ENCODE measurements at places on chromosomes 12 and 14. TPM values are rescaled to one million over a fixed set of nuclear protein-coding genes. Genes with fewer than 3 reads are reported as not detected.

PLEK2 gene
- 2.8 TPM for polyA plus RNA-seq

MYH6 gene
- 0.35 TPM for polyA plus RNA-seq

GRCh38 chr14:73743431-73743931 lies 29.3 kb upstream of the PNMA1 start:
- DNase-seq = no peak

- no peak for DNase-seq
These were observed 24.8 kb downstream of the BICDL1 start for GRCh38 chr12:120013659-120014380.

KCNH3 gene
- polyA plus RNA-seq = 7.6 TPM

KRT4 gene
- polyA plus RNA-seq = 0.66 TPM

- DNase-seq = no peak
These were observed 67.8 kb downstream of the TSHR start for GRCh38 chr14:81023095-81023710.

GRCh38 chr14:99971941-99972747 lies 93.1 kb upstream of the EVL start:
- DNase-seq = no peak

DNA sequence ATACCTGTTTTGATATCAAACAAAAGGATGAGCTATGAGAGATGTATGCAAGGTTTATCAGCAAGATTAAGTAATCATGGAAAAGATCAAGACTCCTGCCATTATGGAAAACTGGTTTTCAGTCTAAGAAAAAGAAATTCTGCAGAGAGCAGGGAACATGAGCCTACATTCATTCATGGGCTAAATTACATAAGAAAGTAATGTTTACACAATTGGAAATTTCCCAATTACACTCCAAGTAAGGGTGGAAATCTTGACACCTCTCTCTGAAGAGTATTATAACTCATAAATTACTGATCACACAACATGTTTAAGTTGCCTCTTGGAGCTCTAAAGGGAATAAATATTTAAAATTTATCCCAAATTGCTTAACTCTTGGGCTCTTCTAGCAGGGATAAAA lies 206.2 kb downstream of the SLC6A15 start:
- no peak for DNase-seq

DNA sequence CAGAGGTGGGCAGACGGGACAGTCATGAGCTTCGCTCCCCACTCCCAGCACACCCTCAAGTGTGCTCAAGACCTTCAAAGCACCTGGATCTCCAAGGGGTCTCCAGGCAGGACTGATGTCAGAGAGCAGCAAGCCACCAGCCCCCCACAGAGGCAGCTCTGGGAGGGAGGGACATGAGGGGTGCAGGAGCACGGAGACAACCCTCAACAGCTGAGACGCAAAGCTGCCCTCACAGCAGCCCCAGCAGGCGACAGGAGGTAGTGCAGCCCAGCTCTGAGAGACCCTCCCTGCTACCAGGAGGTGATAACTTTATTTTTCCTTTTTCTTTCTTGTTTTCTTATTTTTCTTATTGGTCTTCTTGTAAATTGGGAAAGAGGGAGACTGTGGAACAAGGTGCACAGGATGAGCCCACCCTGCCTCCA lies 17.9 kb downstream of the SIVA1 start:
- DNase-seq = no peak

DNA sequence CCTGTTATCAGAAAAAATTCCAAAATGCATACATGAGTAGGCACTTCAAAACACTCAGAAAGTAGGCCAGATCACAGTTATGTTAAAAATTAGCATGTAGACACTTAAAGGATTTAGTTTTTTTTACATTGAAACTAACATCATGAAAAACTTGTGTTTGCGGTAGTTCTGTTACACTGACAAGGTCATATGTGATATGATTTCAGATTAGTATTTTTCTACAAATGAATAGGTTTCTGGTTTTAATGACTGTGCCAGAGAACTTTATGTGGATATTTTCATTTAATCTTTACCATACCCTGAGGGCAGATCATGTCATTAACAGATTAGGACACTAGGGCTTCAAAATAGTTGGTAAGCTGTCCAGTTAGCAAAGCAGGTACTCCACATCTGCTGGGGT lies 20.7 kb downstream of the YARS2 start:
- DNase-seq = no peak

DNA sequence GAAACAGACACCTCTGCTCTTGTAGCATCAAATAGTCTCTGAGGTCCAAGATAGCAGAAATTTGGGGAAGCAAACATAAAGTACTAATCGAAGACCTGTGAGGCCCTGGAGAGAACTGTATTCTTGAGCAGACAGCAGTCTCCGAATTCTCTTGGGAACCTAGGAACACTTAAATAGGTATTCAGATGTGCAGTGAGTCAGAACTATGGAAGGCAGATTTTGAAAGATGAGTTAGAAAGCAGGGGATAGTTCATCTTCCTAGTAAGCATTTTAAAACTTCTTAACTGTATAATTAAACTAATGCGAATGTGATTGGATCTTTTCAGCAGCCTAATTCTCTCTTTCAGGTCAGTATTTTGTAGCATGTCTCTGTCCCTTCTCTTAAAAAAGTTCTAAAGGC lies 30.6 kb downstream of the NAA30 start:
- DNase-seq = no peak

ACVR1B gene
- polyA plus RNA-seq = 53.2 TPM

GPRC5D gene
- 0.72 TPM for polyA plus RNA-seq

MTERF2 gene
- 32.4 TPM for polyA plus RNA-seq

- DNase-seq = no peak
These were observed 22.2 kb downstream of the KANSL2 start for GRCh38 chr12:48659863-48660262.

- DNase-seq = no peak
These were observed 91.4 kb downstream of the TTC7B start for GRCh38 chr14:90724866-90725265.

DNA sequence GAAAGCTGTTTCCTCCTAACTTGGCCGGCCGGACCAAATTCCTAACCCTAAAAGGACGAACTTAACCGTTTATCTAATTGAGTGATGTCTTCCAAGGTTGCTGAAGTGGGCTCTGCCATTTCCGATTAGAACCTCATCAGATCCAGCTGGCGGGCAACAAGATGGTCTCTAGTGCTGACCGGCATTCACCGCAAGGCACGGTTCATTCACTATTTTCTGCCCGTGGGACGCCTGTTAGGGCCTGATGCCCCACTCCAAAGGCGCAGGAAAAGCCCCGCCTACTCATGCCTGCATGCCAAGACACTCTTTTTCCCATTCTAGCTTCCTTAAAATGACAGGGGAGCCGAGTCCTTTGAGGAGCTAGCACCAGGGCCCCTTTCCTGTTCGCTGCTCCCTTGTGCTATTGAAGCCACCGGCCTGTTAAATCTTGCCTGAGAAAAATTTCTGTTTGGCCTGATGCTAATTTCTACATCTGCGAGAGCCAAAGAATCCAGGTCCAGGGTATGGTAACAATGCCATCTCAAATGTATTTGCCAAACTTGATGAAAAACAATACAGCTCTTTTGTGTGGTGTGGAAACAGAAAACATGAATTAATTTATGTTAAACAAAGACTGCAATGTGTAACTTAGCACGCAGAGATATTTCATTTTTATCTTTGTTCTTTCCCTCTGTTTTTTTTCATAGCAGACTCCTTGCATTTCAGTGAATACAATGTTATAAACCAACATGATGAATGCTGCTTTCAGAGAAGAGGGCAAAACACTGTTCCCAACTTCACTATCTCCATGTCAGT lies 1071.2 kb upstream of the USP15 start:
- no peak for DNase-seq

P2RX7 gene
- polyA plus RNA-seq = 0.73 TPM

- DNase-seq = no peak
These were observed 40.5 kb downstream of the VEZT start for GRCh38 chr12:95258151-95258550.

SLCO1C1 gene
- 0.95 TPM for polyA plus RNA-seq

GRCh38 chr12:72676556-72676955 lies 404.4 kb downstream of the TRHDE start:
- no peak for DNase-seq

DNA sequence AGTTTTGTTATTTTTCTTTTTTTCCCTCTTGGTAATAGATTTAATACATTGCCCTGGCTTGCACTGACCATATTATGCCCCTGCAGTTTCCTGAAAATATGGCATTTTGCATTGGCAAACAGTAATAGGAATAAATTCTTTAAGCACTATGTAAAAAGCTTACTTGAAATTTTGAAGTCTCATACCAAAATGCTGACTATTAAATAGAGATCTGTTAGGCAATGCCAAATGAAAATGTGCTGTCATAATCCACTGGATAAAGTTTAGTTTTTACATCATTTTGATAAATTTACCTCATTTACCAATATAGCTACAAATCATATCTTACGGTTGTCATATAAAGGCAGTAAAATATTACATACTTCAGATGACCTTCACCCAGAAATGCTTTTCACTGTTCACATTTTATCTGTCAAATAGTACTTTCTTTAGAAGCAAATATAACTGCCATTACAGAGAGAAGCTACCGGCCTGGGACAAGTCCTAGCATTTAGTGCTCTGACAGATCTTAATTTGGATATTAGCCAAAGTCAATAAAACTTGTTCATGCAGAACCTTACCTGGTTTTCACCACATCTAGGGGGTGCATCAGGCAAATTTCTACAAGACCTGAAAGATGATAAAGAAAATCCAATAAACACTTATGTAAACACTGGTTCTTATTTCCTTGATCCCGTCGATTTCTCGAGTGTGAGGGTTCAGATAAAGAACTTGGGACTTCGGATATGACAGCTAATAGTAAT lies 212.9 kb downstream of the PAX9 start:
- DNase-seq = no peak

PROX2 gene
- polyA plus RNA-seq = 2.7 TPM

- DNase-seq = no peak
These were observed 25.0 kb upstream of the C12orf42 start for GRCh38 chr12:103520686-103521215.

- DNase-seq = no peak
These were observed 7.3 kb upstream of the RCOR1 start for GRCh38 chr14:102584871-102585869.

GRCh38 chr12:56688846-56689109 lies 694 bp upstream of the PTGES3 start:
- no peak for DNase-seq

GPR137C gene
- 11.5 TPM for polyA plus RNA-seq

GRCh38 chr12:120220838-120221575 lies 20.1 kb upstream of the RPLP0 start:
- no peak for DNase-seq

DRAM1 gene
- polyA plus RNA-seq = 19.5 TPM

RFX4 gene
- not detected for polyA plus RNA-seq

DNA sequence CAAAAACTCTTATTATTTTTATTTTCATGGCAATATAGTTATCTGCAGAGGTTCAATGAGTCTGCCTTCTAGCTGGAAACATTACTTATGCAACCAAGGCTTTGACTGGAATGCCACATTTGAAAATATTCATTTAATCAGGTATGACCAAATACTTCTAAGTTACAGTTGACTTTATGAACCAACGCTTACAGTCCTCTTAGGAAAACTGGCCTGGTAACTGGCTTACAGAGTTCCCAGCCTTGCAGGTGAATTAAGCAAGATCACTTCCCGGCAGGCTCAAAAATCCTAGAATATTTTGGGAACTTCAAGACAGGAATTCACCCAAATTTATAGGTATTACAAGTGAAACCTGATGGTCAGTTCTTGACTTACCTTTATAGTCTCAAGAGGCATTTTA lies 12.3 kb downstream of the LRP6 start:
- DNase-seq = no peak

NPFF gene
- not detected for polyA plus RNA-seq

PLA2G1B gene
- not detected for polyA plus RNA-seq

VASH1 gene
- polyA plus RNA-seq = 44.6 TPM

DNA sequence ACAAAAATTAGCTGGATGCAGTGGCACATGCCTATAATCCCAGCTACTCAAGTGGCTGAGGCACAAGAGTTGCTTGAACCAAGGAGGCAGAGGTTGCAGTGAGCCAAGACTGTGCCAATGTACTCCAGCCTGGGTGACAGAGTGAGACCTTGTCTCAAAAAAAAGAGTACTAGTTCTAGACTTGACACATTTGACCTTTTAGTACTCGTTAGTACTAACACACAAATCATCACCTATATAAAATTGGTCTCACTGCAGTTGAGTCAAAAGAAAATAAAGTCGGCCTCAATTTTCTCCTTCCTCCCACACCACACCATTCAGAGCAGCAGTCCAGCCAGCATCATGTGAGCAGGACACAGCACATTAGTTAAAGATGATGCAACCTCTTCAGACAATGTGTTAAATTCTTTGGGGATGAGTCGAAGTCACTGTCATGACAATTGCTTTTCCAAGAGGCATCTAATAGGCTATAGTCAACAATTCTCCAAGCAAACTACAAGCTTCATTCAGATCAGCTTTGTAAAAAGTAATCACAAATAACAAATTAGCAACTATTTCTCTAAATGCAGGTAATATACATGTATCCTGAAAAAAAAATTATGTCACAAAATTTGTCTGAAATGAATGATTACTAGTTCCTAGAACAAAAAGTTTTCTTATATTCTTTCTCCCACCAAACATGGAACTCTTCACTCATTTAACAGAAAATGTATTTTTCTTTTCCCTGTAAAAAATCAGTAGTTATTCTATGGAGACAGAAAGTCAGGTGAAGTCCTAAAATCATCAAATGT lies 55.6 kb downstream of the CLIP1 start:
- DNase-seq = no peak

GRCh38 chr12:83472772-83473171 lies 786.1 kb downstream of the TMTC2 start:
- DNase-seq = no peak

DNA sequence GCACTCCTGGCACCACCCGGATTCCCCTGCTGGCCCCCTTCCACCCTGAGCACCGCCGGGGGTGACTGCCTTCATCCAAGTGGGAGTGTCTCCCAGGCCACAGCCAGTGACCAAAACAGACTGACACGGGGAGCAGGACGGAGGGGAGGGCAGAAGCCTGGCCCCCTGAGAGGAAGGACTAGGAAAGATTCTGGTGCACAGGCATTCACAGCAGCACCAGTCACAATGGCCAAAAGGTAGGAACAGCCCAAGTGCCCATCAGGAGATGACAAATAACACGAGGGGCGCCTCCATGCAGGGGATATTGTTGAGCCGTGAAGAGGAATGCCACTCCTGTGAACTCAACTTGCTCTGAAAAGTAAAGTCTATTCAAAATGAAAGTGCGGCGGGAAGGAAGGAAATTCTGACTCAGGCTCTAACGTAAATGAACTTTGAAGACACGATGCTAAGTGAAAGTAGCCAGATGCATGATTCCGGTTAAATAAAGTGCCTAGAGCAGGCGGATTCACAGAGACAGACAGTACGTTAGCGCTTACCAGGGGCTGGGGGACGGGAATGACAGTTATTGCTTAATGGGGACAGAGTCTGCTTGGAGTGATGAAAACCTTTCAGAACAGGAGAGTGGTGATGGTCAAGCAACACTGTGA lies 146.1 kb upstream of the NCOR2 start:
- DNase-seq = no peak

Data from left renal cortex interstitium (tissue), 4 donors.